ENCODE measurements at places on chromosomes 2 and 18.

GRCh38 chr18:79203017-79203605, 133.9 kb downstream of the ATP9B start:
- peak; percentile 67 for DNase-seq

DNA sequence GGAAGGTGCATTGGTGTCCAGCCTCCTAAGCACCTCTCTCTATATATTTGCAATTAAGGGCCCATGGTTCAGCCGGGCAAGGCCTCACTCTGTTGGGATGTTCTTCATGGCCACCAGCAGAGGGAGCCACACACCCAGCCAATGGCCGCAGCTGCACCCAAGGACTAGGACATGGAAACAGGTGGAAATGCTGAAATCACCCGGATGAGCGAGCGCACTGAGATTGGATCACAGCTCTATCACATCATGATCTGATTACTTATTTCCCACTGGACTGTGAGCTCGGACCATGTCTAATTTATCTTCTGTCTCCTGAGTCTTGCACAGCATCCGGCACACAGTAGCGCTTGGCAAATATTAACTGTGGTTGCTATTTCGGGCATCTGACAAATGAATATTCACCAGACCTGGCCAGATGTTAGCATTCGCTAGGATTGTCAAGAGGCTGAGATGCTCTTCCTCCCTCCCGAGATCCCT, 31.2 kb downstream of the KIF3C start:
- peak; percentile 93 for DNase-seq

DNA sequence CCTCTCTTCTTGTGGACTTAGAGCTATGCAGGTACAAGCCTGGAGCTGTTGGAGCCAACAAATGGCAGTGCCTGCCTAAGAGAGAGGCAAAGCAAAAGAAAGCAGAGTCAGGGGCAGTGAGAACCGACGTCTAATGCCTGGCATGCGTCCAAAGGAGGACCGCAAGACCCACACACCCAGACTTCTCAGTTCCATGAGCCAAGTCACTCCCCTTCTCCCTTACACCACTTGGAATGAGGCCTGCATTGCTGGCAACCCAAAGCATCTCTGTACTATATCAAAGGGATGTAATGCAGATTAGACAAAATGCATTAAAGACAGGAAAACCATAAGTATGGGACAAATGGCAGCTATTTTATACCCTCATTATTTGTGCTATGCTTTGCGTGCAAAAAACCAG, 49.9 kb upstream of the RNU4ATAC start:
- no peak for DNase-seq

- DNase-seq = no peak
Observed at GRCh38 chr2:43414586-43415135, 181.2 kb downstream of the THADA start.

GRCh38 chr2:181395851-181396250, 61.3 kb upstream of the ITGA4 start:
- DNase-seq = no peak

DNA sequence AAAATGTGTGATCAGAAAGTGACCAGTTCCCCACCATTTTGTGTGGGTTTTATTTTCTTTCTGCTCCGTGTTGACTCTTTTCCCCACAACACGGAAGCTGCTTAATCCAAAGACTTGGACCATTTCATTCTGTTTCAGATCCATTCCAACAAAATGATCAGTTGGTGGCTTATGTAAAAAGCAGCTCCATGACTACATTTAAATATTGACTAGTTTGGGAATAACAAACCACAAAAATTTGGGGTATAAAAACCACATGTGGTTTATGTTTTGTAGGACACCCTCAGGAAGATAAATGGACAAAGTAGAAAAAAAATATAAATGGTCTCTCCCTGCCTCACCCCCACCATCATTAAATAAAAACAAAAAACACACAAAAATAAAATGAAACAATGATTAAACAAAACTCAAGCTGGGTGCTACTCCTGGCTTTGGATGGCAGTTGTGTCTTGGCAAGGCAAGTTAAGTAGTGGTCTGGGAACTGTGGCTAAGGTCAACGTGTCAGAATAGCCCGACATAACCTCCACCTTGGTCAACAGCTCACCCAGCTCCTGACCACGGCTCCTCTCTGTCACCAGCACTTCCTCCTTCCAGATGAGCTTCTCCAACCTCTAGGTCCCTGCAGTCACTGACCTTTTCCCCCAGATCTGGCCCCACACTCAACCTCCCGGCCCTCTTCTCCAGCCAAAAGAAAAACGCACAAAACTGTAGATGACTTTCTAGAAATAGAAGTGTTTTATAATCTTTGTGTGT, 12.8 kb upstream of the WIPF1 start:
- no peak for DNase-seq

- DNase-seq = no peak
Observed at GRCh38 chr2:159110784-159111183, 142.3 kb downstream of the TANC1 start.

- no peak for DNase-seq
Observed at GRCh38 chr2:162885281-162886070, 46.9 kb upstream of the KCNH7 start.

- DNase-seq = no peak
Observed at GRCh38 chr18:44273298-44273697, 407.4 kb upstream of the SETBP1 start.

DNA sequence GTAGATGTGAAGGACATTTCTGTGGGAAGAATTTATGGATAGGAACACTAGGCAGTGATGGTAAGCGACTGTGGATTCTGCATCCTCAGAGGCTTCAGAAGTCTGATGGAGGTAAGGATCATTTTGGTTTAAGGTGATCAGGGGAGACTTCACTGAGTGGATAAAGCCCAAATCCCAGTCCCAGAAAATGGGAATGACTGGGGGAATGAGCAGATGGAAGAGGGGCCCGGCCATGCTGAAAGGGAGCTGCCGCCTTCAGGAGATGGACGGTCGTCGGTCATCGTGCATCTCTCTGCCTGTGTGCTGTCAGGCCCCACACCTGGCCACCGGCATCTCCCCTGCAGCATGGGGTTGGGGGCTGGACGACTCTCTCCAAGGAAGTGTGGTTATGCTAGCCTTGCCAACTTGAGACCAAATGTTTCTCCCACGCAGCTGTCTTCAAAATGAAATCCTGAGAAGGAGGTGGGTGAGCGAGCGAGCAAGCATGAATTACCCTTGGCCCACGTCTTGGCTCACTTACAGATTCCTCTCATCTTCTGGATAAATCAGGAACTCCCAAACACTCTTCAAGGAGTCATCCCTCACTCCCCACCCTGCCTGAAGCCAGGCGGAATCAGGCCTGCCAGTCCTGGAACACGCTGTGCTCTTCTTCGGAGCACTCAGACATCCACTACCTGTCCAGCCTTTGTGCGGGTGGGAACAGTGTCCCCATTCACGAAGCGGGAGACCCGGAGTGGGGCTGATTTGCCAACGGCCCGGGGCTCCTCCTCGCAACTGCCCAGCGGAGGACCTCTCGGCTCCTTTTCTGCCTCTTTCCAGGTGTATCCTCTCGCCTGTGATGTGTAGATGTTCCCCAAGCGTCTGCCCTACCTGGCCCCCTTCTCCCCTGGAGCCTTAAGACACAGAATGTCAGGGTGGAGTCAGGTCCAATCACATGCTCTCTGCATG, 85.6 kb downstream of the PRKCE start:
- DNase-seq = no peak

DNA sequence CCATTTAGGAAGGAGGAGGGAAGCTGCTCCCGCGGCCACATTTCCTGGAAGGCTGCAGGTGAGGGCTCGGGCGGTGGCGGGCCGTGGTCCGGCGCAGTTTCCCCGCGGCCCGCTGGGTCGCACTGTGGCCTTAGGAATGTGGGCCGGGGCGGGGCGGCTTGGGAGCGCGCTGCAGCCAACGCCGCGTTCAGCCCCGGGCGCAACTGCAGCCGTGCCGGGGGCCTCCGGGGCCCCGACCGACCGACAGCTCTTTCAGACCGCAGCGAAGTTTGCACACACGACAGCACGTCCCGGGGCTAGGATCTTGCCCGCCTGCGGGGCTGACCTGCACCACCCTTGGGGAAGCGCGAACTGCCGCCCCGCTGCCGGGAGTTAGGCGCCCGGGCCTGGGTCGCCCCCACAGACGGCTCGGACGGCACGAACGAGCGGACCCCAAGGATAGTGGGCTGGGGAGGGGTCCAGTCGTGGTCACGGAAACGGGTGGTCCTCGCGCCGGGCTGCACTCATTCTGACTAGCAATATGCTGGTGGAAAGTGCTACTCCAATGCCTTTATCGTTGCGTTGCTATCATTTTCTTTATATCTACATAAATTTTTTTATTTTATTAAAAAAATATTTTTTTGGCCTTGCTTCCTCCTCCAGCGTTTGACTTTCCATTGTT, 69.9 kb upstream of the DLX2 start:
- peak; percentile 94 for DNase-seq

GRCh38 chr2:237278568-237278967, 135.4 kb downstream of the COL6A3 start:
- DNase-seq = no peak

GRCh38 chr2:46530639-46531038, 51.3 kb downstream of the TMEM247 start:
- no peak for DNase-seq

GRCh38 chr2:7983912-7984311, 697.9 kb upstream of the ID2 start:
- no peak for DNase-seq

- DNase-seq = peak; percentile 3
Observed at GRCh38 chr2:150878356-150878755, 383.3 kb downstream of the RBM43 start.

DNA sequence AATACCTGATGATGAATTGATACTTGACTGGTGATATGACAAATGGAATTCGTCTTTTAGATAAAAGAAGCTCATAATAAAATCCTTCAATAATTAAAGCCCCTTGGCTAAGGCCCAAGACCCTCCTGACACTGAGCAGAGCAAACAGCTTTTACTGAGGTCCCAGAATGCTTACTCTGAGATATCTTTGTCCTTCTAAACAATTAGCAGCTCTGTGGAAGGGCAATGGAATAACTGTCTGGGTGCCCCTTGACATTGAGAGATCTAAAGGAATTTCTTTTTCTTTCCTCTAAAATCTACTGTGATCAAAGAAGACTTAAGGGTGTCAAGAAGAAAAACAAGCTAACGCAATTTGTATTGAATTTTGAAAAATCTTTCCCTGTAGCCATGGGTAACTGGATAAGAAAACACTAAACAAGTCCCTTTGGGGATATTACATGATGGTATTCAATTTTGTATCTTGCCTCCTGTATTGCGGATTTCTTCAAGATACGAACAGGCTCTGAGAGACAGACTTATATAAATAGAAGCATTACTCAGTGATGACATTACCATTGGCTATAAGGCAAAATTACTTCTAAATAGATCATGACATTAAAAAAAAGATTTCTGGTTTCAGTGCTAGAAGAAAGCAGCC, 128.8 kb downstream of the MREG start:
- no peak for DNase-seq

DNA sequence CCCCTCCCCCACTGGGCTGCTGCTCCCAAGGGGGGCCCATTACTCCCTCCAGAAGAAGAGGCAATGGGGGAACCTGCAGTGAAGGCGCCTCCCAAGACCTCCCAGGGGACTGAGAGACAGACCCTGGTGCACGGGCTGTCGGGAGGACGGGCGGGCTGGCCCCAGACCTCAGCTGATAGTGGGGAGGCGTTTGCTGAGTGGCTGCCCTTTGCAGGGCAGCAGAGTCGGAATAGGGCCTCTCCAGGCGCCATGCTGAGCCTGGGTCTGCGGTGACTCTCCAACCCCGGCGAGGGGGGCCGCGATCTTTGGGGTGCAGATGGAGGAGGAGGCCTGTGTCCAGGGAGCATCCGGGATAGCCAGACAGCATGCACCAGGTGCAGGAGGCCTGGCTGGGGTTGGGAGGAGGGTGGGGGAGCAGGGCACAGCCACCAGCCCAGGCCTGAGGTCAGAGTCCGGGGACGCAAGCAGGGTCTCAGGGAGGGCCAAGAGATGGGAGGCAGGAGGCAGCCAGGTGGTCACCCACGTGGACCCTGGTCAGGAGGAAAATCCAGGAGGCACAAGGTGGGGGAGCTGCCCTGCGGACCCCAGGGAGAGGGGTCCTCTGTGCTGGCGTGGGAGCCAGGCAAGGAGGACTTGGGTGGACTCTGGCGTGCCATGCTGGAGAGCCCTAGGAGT, 11.0 kb downstream of the CROCC2 start:
- no peak for DNase-seq

- no peak for DNase-seq
Observed at GRCh38 chr2:122157158-122157557, 401.7 kb downstream of the TSN start.

GRCh38 chr18:40866013-40866645, 1088.9 kb upstream of the PIK3C3 start:
- peak; percentile 55 for DNase-seq

GRCh38 chr2:172086241-172087206, 1.2 kb downstream of the DLX1 start:
- peak; percentile 88 for DNase-seq

DNA sequence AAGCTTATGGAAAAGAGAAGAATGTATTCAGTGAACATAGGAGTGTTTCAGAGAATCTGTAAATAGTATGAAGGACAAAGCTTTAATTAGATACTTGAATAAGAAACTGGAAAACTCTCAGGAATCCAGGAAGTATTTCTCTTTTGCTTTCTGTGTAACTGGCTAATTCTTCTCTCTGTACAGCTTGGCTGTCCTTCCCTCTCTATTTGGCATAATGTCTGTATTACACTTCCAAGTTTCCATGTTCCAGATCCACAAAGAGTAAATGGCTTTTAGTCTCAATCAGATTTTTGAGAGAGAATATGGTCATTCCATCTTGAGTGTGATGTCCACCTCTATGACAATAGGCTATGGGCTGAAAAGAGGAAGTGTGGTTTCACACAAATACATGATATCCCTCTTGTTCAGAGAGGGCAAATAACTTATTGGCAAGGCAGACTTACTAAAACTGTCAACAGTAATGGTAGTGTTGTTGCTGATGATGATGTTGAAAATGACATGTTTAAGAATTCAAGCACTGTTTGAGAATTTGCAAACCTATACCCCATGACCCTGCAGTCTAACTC, 129.2 kb upstream of the ERBB4 start:
- no peak for DNase-seq

DNA sequence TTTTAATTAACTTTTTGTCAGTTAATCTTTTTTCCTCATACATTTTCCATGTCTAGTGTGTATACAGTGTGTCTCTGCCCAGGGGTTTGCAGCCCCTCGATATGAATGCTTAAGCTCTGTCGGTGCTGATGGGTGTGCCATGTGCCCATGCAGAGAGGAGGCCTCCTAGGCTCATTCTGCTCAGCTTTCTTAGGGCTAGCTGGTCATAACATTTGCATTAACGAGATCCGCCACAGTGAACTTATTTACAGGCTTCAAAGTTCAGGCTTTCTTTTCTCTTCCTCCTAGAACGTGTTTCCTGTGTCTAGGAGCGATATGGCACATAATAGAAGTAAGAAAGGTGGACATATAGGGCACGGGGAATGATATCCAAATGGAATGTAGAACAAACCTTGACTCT, 783.3 kb downstream of the PLCL1 start:
- DNase-seq = no peak

DNA sequence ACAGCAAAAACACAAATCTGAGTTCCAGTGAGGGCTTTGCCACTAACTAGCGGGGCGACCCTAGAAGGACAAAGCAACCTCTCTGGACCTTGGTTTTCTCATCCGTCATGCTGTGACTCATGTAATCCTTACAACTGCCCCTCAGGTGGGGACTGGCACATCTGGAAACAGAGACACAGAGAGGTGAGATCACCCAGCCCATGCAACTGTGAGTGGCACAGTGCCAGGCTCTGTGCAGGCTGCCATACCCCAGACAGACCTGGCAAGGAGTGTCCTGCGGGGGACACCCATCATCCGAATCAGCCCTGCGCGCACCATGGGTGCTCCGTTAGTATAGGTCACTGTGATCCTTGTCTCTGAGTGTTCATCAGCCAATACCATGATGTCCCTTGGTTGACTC, 198.3 kb downstream of the SMAD7 start:
- DNase-seq = no peak

Measured in DMS53 (cell line).